ENCODE measurements at places on chromosomes 11 and 22.

DNA sequence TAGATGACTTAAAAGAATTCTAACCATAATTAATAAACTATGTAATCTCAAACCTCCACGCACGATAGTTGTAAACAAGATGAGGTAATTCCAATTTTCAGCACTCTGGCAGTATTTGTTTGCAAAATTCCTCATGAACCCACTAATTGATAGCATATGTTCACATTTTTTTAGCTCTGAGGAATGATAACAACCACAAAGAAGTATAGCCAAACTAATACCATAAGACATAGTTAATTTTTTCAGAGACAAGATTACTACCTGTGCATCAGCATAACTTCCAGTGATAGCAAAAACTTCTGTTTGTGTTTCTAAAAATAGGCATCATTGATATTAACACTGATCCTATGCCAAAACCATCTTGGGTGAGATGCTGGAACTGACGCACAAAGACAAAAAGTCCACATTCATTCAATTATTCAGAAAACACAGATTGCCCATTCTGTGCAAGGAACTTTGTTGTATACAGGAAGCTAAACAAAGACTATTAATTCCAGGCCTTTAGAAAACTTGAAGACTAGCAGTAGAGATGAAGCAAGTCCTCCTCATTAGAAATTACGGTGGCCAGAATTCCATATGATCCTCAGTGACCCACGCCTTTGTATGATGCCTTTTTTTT lies 57.7 kb downstream of the PDGFD start:
- DNase-seq = no peak

GRCh38 chr11:21615955-21616371 lies 576.9 kb upstream of the ANO5 start:
- no peak for DNase-seq

DNA sequence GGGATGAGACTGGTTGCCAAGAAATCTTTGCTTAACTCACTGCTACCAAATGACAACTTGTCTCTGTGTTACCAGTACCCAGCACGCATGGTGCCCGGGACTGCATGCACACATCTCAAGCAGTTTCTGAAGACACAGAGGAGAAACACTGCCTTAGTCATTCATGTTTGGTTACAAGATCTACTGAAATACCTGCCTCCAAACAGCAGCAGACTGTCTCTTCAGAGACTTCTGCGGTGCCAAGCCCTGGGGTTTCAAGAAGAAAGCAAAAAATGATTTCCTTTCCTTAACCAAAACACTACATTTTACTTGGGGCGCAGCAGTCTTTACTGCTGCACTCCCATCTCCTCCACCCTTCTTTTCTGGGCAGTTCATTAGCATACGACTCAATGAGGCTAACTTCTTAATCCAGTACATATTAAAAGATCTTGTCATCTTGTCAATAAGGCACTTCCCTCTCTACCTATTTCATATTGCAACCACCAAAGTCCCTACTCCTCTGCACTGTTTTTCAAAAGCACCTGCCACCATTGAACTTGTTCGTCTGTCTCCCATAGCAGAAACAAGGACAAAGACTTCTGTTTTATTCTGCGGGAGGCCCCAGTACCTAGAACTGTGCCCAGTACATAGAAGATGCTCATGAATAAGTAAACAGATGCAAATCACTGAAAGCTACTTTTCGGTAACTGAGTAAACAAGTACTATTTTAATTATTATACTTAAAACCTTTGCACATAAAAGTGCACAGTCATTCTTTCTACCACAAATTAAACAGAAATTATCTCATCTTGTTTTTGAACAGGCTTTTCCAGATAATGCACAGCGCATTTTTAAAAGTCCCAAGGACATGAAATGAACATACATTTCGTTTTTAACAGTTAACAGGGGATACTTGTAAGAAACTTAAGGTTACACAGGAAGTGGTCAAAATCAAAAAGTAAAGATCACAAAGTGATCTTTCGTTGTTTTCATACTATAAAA lies 4.0 kb downstream of the NAP1L4 start:
- peak; percentile 55 for DNase-seq

- no peak for DNase-seq
Observed at GRCh38 chr11:86669424-86669823, 3.0 kb downstream of the ME3 start.

GRCh38 chr11:70876685-70877084 lies 375.7 kb downstream of the SHANK2 start:
- DNase-seq = no peak

DNA sequence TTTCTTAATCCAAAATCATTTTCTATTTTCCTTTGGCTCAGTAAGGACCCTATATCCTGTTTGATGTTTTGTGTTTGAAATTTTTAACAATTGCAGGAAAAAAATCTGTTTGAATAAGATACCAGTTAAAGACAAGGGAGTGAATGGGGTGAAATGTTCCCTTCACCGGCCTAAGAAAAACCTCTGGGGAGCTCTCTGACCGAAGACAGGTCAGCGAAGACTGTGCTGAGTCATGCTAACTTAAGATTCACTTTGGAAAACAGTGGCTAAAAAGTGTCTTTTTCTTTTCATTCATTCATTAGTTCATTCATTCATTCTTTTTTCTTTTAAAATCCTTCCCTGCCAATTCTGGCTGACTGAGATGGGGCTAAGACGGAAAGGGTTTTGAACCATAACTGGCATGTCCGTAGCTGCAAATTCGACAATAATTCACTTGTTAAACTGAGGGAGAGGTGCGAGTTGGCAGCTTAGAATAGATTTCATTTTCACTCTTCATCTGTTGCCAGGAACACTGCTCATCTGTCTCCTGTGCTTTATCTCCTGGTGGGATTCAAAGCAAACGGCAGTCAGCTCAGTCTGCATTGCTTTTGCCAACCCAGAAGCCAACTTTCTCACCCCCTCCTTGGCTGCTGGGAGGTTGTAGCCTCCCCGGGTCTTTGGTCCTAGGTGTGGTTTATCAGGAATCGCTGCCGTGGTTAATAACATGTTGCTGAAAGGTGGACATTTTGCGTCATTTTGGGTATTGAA lies 434.0 kb upstream of the LARGE1 start:
- DNase-seq = no peak

DNA sequence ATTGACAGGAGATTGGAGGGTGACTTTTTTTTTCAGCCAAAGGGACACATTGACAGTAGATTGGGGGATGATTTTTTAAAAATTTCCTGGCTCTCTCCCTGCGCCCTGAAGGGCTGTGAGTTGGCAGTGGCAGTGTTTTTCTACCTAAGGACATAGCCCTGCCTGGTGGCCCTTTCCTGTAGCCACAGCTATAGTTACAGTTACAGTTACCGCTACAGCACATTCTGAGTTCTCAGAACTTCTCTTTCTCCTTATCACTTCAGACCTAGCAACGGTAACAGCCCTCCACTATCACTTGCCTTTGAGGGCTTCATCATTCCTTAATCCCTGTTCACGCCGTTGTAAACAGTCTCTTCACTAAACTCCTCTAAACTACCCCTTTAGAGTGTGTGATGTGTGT lies 684 bp downstream of the MRGPRX2 start:
- no peak for DNase-seq

GRCh38 chr11:123696183-123696582 lies 41.8 kb upstream of the SCN3B start:
- no peak for DNase-seq

DNA sequence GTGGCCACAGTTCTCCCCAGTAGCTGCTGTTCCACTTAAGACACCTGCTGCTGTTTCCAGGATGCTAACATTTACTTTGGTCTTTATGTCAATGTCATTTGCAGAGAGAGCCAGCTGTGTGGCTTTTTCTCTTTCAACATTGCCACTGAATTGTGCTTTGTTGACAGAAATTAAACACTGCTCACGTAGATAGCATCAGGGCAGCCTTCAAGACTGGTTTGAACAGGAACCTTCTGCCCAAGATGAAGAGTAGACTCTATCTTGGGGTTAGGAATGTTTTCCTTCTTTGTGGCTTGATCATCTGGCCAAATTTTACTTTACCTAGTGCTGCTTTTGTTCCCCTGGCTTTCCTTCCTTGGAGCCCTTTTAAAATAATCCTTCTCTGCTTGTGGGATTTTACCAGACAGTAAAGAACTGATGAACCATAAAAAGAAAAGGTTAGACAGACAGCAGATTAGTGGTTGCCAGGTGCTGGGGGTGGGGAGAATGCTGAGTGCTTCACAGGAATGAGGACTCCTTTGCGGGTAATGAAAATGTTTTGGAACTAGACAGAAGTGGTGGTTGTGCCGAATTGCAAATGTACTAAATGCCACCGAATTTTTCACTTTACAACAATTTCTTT lies 22.7 kb upstream of the XBP1 start:
- DNase-seq = no peak

GRCh38 chr11:93063086-93063485 lies 93.6 kb downstream of the MTNR1B start:
- no peak for DNase-seq

- no peak for DNase-seq
Observed at GRCh38 chr11:78350646-78351165, 66.9 kb downstream of the GAB2 start.

GRCh38 chr11:134576721-134577171 lies 164.7 kb upstream of the B3GAT1 start:
- no peak for DNase-seq

DNA sequence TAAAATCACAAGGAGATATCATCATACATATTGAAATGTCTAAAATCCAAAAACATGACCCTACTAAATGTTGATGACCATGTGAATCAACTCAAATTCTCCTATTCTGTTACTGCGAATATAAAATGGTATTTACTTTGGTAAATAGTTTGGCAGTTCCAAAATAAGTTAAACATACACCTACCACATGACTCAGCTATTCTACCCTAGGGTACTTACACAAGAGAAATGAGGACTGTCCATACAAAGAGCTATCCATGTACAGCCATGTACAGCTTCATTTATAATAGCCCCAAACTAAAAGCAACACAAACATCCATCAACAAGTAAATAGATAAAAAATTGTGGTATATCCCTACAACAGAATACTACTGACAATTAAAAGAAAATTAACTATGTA lies 346.1 kb upstream of the TENM4 start:
- no peak for DNase-seq

DNA sequence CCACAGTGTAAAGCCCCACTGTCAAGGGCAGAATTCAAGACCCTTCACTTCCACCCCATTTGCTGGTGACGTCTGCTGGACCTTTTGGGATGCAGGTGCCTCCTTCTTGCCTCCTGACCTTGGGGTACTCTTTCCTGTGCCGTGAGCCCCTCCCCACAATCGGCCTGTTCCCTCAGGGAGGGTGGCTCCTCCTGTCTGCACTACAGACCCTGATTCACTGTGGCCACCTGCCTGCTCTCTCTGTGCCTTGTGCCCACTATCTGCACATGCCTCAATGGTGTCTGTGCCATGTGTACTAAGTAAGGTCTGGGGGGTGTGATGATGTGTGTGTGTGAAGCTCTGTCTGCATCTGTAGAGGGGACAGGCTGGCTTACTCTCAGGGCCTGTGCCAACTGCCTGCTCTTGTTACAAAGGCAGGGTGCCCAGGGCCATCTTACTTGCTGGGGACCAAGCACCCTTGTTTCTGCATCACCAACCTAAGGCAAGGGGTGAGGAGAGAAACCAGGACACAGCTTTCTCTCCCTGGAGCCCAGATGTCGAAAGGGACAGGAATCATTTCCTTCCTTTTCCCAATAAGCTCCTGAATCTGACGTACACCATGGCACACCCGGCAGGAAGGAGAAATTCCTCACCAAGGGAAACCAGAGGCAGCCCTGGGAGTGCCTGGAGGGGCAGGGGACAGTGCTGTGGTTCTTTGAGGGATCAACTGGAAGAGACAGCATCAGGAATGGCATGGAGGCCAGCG lies 3.7 kb downstream of the PPM1F start:
- no peak for DNase-seq

DNA sequence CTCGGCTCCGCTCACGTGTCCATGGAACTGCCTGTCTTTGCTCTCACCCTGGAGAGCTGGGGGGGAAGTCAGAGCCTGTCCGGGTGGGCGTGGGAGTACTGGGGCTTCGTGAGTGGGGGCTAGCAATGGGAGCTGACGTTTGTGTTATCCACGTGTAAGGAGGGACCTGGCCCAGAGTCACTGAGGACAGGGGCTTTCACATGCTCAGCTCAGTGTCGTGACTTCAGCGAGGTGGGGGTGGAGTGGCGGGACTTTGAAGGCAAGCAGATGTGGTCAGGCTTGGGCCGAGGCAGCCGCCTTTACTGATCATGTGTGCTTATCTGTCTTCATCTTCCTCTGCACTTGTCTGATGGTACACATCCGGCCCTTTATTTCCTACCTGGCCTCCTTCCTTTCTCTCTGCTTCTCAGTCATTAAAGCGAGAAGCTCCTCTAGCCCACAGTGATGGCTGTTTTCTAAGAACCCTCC lies 113.1 kb upstream of the NNMT start:
- peak; percentile 47 for DNase-seq

GRCh38 chr11:62479631-62480201 lies 60.9 kb downstream of the SCGB1A1 start:
- DNase-seq = no peak

GRCh38 chr11:57903441-57904123 lies 120.1 kb upstream of the OR9Q1 start:
- peak; percentile 13 for DNase-seq

DNA sequence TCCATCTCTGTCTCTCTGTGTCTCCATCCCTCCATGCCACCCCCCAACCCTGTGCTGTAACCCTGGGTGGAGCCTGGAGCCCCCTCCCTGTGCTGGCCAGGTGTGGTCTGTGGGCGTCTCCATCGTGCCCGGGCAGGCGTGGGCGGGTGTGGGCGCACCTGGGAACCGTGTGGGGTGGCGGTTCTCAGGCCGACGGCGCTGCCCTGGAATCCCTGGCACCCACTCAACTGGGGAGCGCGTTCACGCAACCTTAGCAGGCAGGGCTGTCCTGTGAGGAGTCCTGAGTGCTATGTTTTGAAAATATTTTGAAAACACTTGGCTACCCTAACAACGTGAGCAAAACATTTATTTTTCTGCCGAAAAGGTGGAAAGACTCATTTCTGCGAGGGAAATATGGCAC lies 4.7 kb downstream of the TNNT3 start:
- DNase-seq = no peak

DNA sequence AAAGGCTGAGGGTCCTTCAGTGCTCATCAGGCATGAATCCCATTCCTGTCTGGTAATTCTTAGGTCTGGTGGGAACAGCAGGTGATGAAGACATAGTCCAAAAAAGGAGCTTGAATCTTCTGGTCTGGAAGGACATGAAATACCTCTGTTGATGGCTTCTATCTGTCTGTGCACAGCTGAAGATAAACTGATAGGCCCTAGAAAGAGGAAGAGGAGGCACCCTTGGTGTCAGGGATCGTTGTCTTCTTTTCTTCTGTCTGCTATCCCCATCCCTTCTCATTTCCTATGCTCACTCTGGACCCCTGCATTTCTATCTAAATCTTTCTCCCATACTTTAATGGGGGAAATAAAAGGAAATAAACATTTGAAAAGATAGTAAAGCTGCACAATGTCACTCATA lies 9.4 kb downstream of the AGBL2 start:
- DNase-seq = no peak

GRCh38 chr11:94910779-94911178 lies 62.6 kb downstream of the CWC15 start:
- no peak for DNase-seq

- no peak for DNase-seq
Observed at GRCh38 chr22:44693145-44693544, 8.9 kb upstream of the PRR5 start.

- no peak for DNase-seq
Observed at GRCh38 chr22:30459181-30460052, 12.4 kb downstream of the SEC14L3 start.

GRCh38 chr11:2688381-2689231 lies 11.2 kb downstream of the KCNQ1OT1 start:
- no peak for DNase-seq

- no peak for DNase-seq
Observed at GRCh38 chr11:46438211-46438610, 46.6 kb upstream of the CHRM4 start.

GRCh38 chr11:124190298-124191139 lies 7.4 kb downstream of the OR10D3 start:
- DNase-seq = no peak

GRCh38 chr11:111399187-111400031 lies 20.3 kb upstream of the POU2AF1 start:
- DNase-seq = no peak

Measured in activated naive CD4-positive, alpha-beta T cell treated with anti-CD3 and anti-CD28 coated beads, Interleukin-2, amount 50 U/mL, for 16 hours (primary cell).